ENCODE measurements at places on chromosomes 4 and X. TPM values are rescaled to one million over a fixed set of nuclear protein-coding genes. Genes with fewer than 3 reads are reported as not detected.

- DNase-seq: no peak
Observed at GRCh38 chr4:153832720-153833287, 43.9 kb upstream of the SFRP2 start.

GRCh38 chr4:123783921-123784320 lies 387.3 kb downstream of the SPRY1 start:
- no peak for DNase-seq

GRCh38 chr4:682490-683172 lies 6.3 kb downstream of the SLC49A3 start:
- DNase-seq: no peak

- no peak for DNase-seq
Observed at GRCh38 chr4:38009421-38009820, 49.2 kb downstream of the PTTG2 start.

GRCh38 chr4:176363072-176363471 lies 43.3 kb downstream of the SPCS3 start:
- no peak for DNase-seq

- no peak for DNase-seq
Observed at GRCh38 chr4:159562366-159562765, 459.5 kb downstream of the RAPGEF2 start.

DNA sequence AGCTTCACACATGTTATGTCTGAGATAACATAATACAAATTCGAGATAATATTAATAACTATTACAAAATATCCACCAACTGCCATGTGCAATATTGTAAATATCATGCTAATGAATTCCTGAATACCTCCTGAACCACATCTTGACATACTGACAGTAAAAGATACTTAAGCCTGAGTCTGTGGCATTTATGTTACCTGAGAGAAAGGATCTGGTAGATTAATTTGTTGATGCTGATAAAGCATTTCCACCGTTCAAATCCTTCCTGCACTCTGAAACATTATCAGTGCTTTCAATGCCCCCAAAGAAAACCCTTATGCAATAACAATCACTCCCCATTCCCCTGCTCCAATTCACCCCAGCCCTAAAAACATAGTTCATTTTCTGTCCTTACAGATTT lies 38.8 kb upstream of the ADGRA3 start:
- DNase-seq: no peak

DNA sequence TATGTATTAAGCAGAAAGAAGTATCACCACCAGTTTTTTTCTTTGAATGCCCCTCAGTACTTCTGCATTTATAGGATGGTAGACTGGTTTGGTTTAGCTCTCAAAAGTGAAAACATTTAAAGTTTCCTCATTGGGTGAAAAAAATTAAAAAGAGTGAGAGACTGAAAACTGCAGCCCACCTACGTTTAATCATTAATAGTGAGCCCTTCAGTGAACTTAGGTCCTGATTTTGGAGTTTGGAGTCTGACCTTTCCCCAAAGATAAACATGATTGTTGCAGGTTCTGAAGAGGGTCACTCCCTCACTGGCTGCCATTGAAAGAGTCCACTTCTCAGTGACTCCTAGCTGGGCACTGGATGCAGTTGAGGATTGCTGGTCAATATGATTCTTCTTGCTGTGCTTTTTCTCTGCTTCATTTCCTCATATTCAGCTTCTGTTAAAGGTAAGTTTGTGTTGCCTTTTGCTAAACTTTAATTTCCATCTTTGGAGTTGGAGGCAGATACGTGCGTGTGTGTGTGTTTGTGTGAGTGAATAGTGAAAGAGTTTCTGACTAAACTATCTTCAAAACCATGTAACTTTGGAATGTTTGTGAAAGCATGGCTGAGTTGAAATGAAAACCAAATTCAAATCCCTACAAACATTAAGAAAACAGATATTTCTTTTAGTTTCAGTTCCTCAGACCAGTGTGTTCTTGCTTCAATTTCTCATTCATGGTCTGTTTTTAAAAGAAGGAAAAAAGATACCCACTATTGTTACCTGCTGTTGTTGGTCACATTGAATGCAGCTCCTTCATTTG lies at the start of gene MTTP:
Gene MTTP, plus strand, starts transcription at position 295 of the 795 bp plus-strand sequence. Its CDS starts 86 bp downstream, at position 381.
- DNase-seq: peak; percentile 77

DNA sequence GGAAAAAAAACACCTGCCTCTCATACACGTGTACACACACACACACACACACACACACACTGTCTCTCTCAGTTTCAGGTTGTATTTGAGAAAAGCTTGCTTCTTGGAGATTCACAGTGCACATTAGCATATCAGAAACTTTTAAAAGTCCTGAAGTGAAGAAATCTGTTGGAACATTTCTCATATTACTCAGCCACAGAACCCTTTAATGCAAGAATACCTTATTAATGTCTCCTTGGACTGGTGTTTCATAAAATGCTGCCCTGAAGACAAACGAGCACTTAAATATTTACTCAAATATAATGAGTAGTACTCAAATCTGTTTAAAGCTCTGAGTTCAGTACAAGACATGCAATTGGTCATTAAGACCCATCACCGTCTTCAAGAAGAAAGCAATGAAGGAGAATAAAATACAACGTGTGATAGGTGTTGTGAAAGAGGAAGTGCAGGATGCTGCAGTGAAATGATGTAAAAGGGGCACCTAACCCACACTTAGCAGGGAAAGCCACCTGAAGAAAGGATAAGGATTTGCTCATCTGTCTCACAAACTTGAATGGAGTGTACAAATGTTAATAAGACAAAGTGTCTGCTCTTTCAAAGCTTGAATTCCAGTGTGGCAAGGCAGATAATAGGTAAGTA lies 57.0 kb downstream of the DCLK2 start:
- DNase-seq: no peak

- DNase-seq: no peak
Observed at GRCh38 chrX:100477958-100478357, 67.9 kb upstream of the PCDH19 start.

DNA sequence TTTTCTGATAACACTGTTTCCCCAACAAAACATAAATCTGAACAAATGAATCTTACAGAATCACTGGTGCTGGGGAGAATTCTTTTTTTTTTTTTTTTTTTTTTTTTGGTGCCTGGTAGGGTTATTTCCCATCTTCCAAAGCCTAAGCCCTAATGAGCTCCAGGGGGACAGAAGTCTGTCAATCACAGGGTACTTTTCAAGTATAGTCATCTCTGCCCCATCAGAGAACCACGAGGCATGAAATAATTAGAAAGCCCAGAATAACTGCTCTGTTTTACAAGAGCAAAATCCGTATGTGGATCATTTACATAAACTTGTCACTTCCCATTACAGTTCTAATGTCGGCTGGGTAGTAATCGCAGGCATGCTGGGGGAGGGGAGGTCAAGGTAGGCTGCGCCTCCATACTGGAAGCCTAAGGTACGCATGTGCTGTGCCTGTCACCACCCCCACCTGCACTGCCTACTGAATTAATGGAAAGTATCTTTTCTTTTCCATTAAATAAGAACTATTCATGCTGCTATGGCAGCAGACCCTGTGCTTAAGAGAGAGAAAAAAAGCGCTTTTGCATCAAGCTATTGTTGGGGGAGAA lies 164.7 kb upstream of the LEF1 start:
- DNase-seq: no peak

- no peak for DNase-seq
Observed at GRCh38 chrX:69314436-69315348, 149.4 kb upstream of the PJA1 start.

GRCh38 chr4:137998666-137999429 lies 243.3 kb downstream of the SLC7A11 start:
- DNase-seq: no peak

DNA sequence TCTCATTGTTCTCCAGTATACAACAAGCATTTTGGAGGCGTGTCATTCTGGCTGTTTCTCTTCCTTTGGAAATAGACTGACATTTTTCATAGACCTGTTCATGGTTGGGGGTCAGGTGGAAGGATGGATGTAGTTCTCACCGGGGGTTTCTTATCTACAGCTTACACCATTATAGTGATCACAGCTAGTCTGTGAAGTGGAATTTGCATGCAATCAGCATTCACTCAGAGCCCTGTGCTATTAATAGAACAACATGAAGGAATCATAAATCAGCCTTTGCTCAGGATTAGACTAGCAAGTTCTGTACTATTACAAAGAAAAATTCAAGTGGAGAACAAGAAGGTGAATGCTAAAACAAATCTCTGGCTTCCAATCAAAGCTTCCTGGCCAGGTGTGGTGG lies 132.6 kb upstream of the PUDP start:
- no peak for DNase-seq

DNA sequence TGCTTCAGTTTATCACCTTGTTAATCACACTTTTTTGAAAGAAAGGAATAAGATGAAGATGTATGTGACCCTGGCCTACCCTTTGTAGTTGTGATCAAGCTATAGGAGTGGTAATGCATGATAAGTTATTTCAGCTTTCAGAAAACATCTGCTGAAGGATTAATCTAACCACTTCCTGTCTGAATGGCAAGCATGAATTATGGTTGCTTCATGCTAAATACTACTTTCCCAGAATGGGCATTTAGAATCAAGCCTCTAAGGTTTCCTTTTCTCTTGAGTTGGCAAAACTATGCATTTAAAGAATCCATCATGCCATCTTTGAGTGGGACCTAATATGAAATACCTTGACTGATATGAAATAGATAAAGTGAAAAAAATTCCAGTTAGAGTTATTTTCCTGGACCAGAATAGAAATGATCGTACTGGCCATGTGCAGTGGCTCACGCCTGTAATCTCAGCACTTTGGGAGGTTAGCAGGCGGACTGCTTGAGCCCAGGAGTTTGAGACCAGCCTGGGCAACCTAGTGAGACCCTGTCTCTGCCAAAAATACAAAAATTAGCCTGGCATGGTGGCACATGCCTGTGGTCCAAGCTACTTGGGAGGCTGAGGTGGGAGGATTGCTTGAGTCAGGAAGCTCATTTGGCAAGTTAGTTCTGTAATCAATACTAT lies 59.1 kb downstream of the ANXA3 start:
- DNase-seq: no peak

GRCh38 chr4:3025881-3026280 lies 48.5 kb downstream of the HTT-AS start:
- DNase-seq: no peak

- no peak for DNase-seq
Observed at GRCh38 chr4:68359508-68359907, 9.6 kb upstream of the YTHDC1 start.

GRCh38 chrX:52574416-52575275 lies 57.8 kb upstream of the XAGE1B start:
- no peak for DNase-seq

DNA sequence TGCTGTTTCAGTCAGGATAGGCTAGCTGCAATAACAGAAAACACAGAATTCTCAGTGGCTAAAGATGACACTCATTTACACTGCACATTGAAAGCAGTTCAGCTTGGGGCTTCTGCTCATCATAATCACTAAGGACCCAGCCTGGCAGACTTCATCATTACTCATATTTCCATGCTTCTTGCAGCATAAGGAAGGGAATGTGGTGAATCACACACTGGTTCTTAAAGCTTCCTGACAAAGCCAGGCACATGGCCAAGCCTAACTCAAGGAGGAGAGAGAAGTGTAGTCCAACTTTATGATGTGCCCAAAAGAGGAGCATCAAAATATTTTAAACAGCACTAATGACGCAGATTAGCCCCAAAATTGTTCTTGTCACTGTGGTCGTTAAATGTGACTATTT lies 186.5 kb downstream of the BANK1 start:
- DNase-seq: no peak

DNA sequence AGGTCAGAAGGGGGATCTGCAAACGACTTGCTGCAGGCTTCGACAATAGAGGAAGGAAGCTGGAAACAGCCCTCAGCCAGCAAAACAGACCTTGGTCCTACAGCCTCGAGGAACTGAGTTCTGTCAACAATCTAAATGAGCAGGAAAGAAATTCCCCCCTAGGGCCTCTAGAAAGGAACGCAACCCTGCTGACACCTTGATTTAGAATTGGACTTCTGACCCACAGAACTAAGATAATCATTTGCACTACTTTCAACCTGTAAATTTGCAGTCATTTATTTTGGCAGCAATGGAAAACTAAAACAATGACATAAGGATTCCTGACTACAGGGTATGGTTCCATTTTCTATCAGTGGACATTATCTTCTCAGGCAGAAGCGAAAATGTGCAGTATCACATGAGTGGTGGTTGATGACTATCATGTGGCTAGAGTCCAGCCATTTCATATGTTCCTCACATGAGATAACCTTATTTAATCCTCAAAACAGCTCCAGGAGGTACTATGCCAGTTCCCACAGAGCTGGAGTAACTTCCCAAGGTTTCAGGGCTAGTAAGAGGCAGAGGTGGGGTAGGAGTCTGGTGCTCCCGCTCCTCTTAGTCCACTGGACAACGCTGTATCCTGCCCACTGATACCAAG lies 61.6 kb downstream of the SAT1 start:
- DNase-seq: no peak

DNA sequence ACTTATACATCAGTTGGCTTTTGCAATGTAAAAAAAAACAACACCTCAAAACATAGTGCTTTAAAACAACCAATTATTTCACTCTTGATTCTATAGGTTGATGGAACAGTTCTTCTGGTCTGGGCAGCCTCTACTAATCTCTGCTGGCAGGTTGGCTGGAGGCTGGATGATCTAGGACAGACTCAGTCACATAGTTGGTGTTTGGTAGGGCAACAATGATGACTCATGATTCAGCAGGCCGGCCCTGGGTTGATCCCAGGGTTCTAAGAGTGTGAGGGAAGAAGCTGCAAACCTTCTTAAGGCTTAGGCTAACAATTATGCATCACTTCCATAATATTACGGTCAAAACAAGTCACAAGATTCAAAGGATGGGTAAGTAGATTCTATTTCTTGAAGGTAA lies 558.2 kb downstream of the ZNF674 start:
- no peak for DNase-seq

- DNase-seq: no peak
Observed at GRCh38 chr4:176780995-176781738, 11.6 kb downstream of the VEGFC start.

GRCh38 chrX:47146121-47146935 lies 1.3 kb downstream of the RBM10 start:
- DNase-seq: no peak

DNA sequence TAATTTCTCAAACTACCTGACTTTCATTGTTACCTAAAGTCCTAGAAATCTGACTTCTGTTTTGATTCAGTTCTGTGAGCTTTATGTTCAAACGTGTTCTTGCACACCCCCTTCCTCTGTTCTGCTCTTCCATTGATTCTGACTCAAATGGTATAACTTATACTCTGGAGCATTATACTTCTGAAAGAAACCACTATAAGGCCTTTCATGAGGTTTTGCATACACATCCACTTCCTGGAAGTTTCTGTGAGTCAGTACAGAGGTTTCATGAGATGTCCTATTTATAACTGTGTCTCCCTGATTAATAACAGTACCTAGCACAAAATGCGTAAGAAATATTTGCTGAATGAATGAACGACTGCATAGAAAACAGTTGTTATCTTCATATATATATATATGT lies 540.2 kb upstream of the CT83 start:
- no peak for DNase-seq

GRCh38 chrX:155435744-155436112 lies 22.7 kb downstream of the F8A3 start:
- DNase-seq: no peak

SOWAHB gene
- 22.1 TPM for total RNA-seq

SGMS2 gene
- 15.6 TPM for total RNA-seq

WDR13 gene
- 86.7 TPM for total RNA-seq

ETDA gene
- not detected for total RNA-seq

CETN2 gene
- 12.2 TPM for total RNA-seq

SPATA4 gene
- total RNA-seq: not detected

RUFY3 gene
- total RNA-seq: 30.1 TPM

TCP11X2 gene
- total RNA-seq: not detected

NSDHL gene
- total RNA-seq: 22.0 TPM

NUDT10 gene
- total RNA-seq: 0.20 TPM

PROM1 gene
- total RNA-seq: 1.3 TPM

UGT2B17 gene
- total RNA-seq: 9.8 TPM

SLC10A7 gene
- 8.6 TPM for total RNA-seq

SH2D1A gene
- 0.70 TPM for total RNA-seq
